Stimulated activated CD8-positive, alpha-beta memory T cell treated with anti-CD3 and anti-CD28 coated beads, Interleukin-12 subunit alpha, Interleukin-12 subunit beta, amount 100 ng/mL, for 4 hours (primary cell): ENCODE measurements at places on chromosomes 4 and X.

DNA sequence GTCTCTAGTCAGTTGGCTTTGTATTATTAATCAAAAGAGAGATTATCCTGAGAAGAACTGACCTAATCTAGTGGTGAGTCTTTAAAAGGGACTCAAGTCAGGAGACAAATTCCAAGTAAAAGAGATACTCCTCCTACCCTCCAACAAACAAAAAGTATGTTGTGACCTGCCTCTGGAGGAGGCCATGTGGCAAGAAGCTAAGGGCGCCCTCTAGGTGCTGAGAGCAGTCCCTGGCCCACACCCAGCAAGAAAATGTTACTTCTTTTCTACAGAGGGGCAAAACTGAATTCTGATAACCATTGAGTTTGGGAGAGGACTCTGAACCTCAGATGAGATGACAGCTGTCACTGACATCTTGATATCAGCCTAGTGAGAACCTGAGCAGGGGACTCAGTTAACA, 953.6 kb upstream of the AGA start:
- no peak for DNase-seq

DNA sequence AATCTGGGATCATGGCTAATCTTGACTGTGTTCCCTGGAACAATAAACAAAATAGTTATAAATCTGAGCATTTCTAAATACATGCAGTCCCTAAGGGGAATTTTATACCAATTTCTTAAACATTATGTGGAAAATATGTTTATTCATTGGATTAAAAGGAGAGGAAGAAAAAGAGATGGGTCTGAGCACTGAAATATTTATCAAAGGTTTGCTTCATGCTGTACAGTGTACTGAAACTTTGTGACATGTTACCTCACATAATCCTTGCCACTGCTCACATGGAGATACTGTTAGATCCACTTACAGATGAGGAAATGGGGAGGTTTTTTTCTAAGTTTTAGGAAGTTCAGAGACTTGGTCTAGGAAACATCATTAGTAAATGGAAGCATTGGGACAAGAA, 443.6 kb downstream of the SPRY1 start:
- no peak for DNase-seq

DNA sequence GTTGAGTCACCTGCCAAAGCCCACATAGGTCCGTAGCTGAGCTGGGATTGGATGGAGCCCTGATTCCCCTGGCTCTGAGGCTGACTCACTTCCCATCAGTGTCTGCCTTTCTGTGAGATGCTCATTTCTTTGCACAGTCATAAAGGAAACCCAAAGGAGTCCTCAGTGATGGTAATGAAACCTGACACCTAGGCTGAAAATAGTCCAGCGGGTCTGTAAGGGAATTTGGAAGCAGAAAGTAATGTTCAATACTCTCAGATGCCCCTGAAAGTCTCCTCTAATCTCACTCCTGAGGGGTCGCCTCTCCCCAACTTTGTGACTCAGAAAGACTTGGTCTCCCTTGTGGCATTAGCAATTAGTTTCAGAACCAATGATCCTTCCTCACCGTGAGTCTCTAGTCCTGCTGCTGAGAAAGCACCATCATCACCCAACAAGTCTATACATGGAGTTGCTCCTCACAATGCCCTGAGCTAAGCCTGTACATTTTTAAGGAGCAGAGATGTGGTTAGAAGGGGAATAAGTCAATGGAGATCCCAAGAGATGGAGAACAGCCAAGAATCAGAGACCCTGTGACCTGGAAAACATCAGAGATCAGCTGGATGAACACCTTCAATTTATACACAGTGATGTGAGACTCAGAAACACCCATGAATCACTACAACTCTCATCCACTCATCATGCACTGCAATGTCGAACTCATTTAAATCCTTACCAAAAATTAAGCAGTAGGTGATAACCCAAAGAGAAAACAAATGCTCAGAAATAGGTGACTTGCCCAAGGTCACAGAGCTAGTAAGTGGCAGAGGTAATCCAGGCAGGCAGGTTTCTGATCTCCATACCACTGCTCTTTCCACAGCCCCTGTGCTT, 219.0 kb upstream of the CPEB2 start:
- DNase-seq: no peak

DNA sequence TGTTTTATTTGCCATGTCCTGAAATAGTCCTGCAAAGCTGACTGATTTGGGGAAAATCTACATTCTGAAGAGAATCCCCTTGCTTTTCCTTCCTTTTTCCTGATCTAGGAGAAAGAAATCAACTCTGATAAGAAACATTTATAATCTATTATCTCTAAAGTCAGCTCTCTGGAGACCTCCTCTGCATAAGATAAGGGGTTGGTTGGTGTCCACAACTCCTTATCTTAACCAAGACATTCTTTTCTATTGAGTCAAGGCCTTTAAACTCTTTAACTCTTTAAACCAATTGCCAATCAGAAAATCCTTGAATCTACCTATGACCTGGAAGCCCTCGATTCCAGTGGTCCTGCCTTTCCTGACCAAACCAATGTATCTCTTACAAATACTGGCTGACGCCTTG, 373.6 kb upstream of the RASGEF1B start:
- DNase-seq: no peak

GRCh38 chrX:115392871-115393270, 103.4 kb downstream of the LUZP4 start:
- no peak for DNase-seq

- no peak for DNase-seq
Observed at GRCh38 chr4:39514888-39515401, 12.3 kb downstream of the UGDH start.

GRCh38 chr4:139242511-139243051, 37.4 kb downstream of the MGARP start:
- DNase-seq: no peak

GRCh38 chrX:141176586-141177451, at the start of gene LDOC1:
Gene LDOC1 (minus strand): TSS chrX:141177129. CDS start chrX:141177021, 108 bp downstream.
- DNase-seq: peak; percentile 42

GRCh38 chrX:42456176-42456700, 321.7 kb downstream of the PPP1R2C start:
- DNase-seq: no peak

- DNase-seq: no peak
Observed at GRCh38 chr4:174742561-174742960, 86.5 kb downstream of the GLRA3 start.

DNA sequence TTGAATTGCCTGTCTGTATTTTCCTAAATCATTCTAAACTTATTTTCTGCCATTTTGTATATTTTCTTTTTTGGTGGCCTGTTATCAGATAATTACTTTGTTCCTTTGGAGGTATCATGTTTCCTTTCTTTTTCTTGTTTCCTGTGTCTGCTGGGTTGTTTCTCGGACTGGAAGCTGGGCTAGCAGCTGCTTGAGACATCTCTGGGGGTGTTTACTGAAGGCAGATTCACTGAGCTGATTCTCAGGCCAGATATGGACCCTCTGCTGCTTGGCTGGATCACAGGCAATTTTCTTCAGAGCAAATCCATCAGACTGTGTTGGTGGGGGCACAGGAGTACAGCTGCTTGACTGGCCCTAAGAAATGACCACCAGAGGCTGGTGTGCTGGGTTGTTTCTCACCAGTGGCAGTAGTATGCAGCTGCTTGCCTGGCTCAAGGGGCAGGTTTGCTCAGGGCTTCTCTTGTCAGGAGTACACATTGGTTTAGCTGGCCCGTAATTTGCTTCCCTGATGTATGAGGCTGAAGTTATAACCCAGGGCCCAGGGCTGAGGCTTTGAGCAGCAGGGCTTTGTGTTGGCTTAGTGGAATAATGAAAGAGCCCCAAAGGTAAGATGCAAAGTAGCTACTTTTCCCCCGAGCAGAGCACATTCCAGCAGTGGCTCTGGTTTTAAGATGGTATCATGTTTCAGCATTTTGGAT, 680.6 kb downstream of the TECRL start:
- no peak for DNase-seq

- no peak for DNase-seq
Observed at GRCh38 chr4:1488357-1488756, 82.1 kb upstream of the NKX1-1 start.

DNA sequence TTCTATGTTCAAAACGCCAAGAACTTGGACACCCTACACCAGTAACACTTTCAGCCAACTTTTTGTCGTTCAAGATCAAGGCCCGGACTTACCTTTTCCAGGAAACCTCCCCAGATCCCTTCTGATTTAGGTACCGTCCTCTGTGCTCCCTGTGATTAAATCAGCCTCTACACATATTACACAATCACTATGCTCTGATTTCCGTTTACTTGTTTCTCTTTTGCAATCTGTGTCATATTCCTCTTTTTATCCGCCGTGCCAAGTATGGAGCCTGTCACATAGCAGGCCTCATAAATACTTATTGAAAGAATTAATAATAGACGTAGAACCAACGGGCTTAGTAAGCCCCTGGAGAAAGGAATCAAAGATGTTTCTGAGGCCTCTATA, 722 bp upstream of the TMEM33 start:
- no peak for DNase-seq

DNA sequence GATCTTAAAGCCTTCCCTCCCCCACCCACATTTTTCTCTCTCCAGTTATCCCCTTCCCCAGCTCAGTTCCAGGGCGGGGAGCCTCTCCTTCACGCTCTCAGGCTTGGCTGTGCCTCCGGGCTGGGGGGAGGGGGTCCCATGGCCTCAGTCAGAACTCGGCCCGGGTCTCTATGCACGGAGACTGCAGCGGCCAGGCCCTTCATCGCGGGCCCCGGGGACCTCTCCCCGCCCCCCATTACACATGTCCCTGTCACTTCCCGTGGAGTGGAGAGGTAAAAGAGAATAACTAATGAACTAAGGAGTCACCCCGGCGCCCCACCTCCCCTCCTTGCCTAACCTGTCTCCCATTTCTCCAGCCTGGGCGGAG, 838 bp upstream of the PRICKLE3 start:
- DNase-seq: no peak

GRCh38 chr4:171594293-171594692, 218.9 kb upstream of the GALNTL6 start:
- no peak for DNase-seq

GRCh38 chr4:113659127-113659526, 102.4 kb downstream of the CAMK2D start:
- no peak for DNase-seq

- no peak for DNase-seq
Observed at GRCh38 chrX:130125091-130125874, 15.0 kb upstream of the ELF4 start.

DNA sequence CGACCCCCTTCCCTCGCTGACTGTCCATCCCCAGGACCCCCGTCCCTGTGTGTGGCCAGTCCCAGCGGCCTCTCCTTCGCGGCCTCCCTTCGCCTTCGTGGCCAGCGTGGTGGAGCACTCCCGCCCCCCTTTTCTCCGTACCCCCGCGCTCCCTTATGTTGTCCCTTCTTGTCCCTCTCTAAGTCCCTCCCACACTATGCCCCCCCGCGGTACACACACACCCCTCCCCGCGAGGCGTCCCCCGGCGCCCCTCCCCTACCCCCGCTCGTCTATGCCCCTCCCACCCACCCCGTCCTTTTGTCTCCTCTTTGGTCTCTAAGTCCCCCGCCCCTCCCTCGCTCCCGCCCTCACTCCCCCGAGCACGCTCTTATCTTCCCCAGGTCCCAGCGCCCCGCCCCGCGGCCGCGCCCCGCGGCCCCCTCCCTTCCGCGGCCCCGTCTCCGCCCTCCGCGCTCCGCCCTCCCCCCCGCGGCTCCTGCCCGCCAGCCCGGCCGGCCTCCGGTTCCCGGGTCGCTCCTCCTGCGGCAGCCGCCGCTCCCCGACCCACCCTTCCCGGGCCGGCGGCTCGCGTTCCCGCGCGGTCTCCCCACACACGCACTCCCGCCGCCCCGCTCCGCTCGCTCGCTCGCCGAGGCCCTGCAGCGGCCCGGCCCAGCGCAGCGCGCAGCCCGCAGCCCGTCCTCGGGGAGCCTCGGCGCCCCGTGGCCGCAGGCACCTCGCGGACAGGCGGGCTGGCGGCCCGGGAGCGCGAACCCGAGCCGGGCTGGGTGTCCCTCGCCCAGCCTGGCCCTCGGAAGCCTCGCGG, 26.3 kb downstream of the UTP14A start:
- peak; percentile 67 for DNase-seq

- DNase-seq: no peak
Observed at GRCh38 chrX:43666311-43666912, 10.3 kb downstream of the MAOA start.

GRCh38 chr4:80201252-80202151, 4.2 kb downstream of the PRDM8 start:
- peak; percentile 63 for DNase-seq

DNA sequence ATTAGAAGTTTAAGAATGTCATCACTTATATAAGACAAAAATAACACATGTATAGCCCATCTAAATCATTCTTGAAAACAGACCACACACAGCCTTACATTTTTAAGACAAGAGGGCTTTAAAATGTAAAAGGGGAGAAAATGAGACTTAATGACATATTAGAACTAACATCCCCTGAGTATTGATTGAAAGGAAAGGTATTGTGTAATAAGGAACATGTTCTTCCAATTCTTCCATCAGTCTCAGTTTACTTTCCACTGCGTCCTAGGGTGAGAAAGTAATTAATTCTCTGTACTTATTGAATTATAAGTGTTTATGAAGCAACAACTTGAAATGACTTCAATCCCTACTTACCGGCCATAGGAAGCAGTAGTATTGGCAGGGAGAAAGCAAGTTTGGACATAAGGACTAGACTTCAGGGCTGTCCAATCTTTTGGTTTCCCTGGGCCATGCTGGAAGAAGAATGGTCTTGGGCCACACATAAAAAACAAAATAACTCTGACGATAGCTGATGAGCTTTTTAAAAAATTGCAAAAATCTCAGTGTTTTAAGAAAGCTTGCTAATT, 202.7 kb upstream of the SPRY1 start:
- DNase-seq: no peak

- DNase-seq: no peak
Observed at GRCh38 chr4:185728893-185729292, 83.1 kb downstream of the SORBS2 start.

DNA sequence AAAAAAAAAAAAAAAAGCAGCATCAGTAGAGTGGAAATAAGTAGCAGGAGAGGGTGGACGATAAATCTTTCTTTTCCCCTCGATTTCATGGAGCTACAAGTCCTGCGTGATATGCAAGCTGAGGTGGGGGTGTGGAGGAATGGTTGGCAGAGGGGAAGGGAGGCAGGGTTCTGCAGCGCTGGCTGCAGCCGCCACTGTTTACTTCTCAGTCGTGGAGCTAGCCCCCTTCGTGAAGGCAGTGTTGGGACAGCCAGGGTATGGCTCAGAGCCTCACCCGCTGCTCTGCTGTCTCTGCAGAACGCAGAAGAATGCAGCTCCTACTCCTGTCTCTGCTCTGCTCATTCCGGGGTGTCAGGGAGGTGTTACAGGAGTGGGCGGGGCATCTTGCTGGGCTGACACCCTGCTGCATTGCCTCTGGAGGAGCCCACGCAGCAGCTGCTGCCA, 140.6 kb downstream of the GPM6A start:
- no peak for DNase-seq

GRCh38 chr4:47672696-47673095, 165.2 kb downstream of the CORIN start:
- DNase-seq: no peak

- DNase-seq: no peak
Observed at GRCh38 chr4:147732518-147733235, 789 bp downstream of the ARHGAP10 start.

DNA sequence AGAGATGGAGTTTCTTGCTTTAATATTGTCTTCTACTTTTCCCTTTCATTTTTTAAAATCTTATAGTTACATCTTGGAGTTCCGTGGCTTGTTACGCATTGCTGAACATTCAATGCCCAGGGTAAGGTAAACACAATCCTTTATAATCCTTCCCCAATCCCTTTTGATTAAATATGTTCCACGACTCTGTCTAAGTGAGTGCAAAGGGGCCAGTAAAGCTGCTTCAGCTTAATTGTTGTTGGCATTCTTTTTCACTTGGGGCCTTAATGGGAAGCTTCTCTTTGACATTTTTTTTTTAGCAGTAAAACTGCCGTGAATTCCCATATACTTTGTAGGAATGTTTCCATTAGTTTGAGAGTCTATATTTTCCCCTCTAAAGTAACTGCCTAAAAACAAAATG, 1028.1 kb downstream of the C4orf33 start:
- no peak for DNase-seq
